ENCODE measurements at places on chromosomes 5 and 9.

- no peak for DNase-seq
Observed at GRCh38 chr5:135051399-135051798, 17.4 kb upstream of the PITX1 start.

- no peak for DNase-seq
Observed at GRCh38 chr5:122181863-122182262, 52.5 kb downstream of the ZNF474 start.

DNA sequence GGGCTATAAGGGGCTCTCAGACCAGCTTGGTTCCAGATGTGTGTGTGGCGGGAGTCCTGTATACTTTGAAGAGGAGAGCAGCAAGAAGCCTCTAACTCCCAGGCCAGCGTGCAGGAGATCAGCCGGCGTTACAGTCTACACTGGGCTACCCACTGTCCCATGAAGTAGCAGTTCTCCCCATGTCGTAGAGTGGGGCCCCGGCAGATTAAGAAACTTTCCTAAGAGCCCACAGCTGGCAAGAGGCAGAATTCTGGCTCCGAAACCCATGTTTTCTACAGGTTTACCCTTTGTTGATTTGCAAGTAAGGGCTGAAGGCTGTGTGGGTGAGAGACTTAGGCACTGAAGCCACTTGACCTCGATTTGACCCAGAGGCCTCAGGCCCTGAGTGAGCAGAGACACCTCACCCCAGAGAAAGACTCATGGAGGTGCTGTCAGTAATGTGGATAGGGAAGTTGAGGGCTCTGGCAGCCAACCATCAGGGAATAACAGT, 881 bp upstream of the B4GALT1 start:
- peak; percentile 86 for DNase-seq

DNA sequence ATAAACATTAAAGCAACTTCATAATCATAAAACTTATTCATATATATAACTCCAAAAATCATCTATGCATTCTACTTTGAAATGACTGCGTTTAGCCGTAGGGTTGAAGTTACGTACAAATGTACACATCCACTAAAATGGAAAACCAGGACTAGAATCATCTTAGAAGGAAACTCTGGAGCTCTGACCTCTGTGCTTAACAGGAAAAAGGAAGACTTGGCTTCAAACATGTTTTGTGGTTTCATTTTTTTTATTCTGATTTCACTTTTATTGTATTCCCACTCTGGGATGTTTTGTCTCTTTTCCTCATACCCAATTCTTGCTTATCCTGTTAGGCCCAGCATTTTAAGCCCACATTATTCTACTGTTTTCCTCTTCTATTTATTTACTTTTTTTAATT, 44.9 kb downstream of the GRAMD2B start:
- no peak for DNase-seq

DNA sequence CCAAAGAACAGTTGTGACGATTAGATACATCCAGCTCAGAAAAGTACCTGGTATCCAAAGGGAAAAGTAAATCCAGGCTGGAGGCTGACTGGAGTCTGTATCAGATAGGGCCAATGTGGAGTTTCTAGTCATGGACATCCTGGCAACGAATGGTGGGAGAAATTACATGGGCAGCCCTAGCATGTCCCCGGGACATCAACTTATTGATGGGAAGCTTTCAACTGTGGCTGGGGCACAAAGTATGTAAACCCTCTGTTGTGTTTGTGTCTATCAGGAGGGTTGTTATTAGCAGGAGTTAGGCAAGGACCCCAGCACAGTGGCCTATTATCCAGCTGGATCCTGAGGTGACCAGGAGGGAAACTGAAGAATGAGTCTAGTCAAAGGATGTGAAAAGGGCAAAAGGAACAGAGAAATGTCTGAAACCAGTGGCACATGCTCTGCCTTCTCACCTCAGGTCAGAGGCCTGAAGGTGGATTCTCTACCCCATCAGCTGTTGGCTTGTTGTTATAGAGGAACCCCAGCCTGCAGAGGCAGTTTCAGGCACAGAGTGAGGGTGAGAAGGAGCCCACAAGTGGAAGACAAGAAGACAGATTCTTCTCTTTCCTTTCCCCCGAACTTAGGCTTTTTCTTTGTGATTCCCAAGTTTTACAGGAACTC, 19.9 kb downstream of the IFNW1 start:
- no peak for DNase-seq

DNA sequence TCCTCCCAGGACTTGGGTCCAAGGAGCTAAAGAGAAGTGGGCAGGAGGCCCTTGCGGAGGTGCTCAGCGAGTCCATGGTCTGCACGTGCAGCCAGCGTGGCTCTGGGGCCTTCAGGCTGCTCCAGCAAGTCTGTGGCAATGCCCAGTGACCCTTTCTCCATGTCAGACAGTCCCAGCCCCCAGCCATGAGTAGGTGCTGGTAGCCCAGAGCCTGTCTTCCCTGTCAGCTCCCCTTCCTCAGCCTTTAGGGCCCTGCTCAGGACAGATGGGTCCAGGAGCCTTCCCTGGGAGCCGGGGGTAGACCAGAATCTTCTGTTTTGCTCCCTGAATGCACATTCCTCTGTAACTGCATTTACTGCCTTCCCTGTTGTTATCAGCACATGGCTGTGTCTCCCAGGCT, 147.2 kb upstream of the IRX2 start:
- DNase-seq = no peak

All from inflammatory macrophage treated with lipopolysaccharide for 4 hours (primary cell).